ENCODE measurements at places on chromosomes 6 and 20.

DNA sequence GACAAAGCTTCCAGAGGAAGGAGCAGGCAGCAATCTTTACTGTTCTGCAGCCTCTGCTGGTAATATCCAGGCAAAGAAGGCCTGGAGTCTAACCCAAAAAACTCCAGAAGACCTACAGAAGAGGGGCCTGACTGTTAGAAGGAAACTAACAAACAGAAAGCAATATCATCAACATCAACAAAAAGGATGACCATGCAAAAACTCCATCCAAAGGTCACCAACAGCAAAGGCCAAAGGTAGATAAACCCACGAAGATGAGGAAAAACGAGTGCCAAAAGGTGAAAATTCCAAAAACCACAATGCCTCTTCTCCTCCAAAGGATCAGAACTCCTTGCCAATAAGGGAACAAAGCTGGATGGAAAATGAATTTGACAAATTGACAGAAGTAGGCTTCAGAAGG is 469.8 kb upstream of the FLRT3 start:
- DNase-seq = no peak

DNA sequence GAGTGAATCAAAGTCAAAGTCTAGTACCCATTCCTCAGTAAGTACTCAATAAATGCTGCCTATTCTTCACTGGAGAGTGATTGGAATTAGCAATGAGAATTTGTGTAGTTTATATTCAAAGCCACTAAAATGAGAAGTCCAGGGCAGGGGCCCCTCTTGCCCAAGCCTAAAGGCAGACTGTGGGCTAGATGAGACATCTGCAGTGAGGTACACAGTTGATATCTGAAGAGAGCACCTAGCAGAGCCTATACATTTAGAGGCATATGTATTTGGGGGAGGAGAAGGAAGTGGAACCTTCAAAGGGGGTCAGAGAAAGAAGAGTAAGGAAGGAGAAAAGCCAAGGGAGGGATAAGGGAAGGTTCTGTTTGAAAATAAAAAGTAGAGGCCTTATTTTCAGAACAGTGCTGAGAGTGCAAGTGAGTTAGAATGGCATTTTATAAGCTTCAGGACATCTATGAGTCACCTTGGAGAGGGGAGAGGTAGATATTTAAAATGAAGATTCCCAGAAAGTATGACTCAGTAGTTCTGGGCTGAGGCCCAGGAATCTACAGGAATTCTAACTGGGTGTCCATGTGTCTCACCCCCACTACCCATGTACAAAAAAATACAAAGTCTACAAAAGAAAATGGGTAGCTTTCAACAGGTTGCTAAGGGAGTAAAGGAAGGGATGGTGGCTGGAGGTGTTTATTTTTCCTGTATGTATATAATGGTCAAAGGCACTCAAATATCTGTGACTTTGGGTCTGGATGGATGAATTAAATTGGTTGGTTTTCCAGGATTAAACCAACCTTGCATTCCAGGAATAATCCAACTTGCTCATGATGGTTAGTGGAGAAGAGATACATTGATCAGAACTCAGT is 135.1 kb downstream of the ZFP64 start:
- no peak for DNase-seq

DNA sequence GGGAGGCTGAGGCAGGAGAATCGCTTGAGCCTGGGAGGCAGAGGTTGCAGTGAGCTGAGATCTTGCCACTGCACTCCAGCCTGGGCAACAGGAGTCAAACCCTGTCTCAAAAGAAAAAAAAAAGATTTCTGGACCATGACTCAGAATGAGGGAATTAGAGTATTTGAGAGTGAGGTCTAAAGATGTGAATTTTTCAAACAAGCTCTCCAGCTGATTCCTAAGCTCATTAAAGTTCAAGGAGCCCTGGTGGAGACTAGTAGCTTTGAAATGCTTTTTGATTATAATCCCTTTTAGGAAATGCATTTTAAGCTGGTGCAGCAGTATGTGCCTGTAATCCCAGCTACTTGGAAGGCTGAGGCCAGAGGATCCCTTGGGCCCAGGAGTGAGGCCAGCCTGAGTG is 21.8 kb upstream of the SRF start:
- DNase-seq = no peak

- no peak for DNase-seq
These were observed 533.1 kb upstream of the CDH4 start for GRCh38 chr20:60718743-60719480.

DNA sequence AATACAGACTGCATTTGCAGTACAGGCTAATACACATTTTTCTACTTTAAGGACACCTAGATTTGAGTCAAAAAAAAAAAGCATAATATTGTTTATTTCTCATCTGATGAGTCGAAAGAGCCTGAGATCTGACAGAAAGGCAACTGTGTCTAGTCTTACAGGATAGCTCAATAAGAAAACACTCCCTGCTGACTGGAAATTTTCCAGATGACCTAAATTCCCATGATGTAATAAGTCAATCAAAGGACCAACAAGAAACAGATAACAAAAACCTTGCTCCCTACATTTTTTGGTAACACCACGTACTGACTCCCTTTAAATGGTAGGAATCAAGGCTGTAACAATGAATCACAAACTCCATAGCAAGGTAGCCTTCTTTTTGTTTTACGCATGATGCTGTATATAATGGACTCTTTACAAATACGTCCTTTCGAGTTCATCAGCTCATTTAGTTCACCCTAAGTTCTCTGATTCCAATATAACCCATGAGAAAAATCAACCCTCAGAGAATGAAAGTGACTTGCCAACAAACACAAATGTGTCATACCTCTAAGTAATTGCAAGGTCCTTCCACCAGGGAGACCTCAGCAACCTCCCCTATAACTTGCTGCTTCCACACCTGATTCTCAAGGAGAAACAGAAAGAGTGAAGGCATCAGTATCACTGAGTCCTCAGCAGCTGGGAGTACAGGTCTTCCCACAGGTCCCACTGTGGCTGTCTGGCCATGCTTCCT is 12.1 kb downstream of the TBX18 start:
- no peak for DNase-seq

GRCh38 chr6:117007659-117008058 is 130.6 kb downstream of the RFX6 start:
- no peak for DNase-seq

DNA sequence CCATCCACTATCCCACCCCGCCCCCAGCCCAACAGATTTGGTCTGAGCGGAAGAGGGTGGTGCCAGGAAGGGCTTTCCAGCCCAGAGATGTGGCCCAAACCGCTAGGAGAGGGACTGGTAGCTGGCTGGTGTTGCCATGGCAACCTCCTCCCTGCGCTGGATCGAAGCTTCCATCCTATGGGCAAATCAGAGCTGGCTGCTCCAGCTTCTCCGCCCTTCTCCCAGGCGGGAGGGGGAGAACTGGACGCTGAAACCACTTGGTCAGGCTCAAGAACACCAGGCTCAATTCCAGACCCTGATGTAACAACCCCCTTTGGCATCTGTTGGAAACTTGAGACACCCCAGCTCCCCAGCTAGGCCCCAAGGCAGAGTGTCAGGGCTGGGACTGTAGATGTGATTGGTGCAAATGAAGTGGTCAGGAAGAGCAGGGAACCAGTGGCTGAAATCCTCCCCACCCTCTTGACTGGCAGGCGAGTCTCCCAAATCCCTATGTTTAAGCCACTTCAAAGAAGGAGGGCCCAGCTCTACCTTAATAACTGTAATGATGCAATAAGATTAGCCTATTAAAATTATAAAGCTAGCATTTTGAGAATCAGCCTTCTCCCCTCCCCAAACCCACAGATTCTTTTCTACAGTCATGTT is 4.2 kb downstream of the RIMS4 start:
- DNase-seq = no peak

GRCh38 chr6:11760015-11760473 is 18.6 kb downstream of the ADTRP start:
- no peak for DNase-seq

DNA sequence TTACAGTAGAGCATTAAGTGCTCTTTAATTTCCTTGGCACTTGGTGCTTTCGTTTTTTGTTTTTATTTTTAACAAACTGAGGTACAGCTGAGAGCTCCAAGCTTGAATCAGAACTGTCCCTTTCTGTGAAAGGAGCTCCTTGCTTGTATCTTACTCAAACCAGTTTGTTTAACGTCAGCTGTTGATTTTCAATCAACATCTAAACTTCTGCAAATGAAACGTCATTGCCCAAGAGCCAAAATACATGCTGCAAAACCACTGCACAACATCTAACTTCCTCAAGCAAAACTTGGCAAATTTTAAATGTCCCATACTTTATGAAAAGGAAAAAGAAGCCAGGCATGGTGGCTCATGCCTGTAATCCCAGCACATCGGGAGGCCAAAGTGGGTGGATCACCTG is 15.2 kb downstream of the VNN2 start:
- no peak for DNase-seq

DNA sequence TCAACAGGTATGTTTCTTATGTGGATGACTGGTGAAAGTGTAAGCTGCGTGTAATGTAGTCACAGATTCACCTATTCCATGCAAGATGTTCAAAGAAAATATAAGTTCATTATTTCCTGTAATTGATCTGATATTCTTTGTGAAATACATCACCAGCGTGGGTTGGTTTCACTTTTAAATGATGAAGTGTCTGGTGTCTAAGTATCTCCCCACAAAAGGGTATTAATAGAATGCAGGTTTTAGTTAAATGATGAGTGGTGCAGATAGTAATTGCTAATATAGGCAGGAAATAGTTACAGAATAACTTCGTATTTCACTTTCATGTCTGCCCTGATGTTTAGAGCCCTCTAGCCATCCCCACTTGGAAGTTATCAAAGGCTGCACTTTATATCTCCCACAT is 22.2 kb downstream of the PGBD1 start:
- DNase-seq = no peak

- no peak for DNase-seq
These were observed 694.3 kb upstream of the FLRT3 start for GRCh38 chr20:15031546-15032351.

DNA sequence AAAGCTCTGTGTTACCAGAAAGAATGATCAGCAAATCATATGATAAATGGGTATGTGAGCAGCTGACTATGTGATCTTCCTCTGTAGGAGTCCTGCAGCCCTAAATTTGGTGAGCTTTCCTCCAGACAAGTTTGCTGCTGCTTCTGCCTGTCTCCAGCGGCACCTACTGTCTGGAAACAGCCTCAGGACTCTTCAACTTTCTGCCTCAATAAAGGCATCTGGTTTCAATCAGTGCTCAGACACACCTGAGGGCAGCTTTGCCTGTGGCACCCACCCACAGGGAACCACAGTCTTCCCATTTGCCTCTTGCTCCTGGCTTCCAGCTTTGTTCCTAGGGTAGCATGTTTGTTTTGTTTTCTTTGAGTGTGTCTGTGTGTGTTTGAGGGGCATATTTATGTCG is 727.9 kb upstream of the MAN1A1 start:
- DNase-seq = no peak

- no peak for DNase-seq
These were observed 15.8 kb downstream of the MPC1 start for GRCh38 chr6:166366921-166367320.

Measured in stimulated activated CD4-positive, alpha-beta T cell treated with anti-CD3 and anti-CD28 coated beads, Interleukin-1b, Interleukin-23, amount 100 ng/mL, for 24 hours (primary cell).